Caco-2 (cell line): ENCODE measurements at places on chromosomes 6 and 20.

DNA sequence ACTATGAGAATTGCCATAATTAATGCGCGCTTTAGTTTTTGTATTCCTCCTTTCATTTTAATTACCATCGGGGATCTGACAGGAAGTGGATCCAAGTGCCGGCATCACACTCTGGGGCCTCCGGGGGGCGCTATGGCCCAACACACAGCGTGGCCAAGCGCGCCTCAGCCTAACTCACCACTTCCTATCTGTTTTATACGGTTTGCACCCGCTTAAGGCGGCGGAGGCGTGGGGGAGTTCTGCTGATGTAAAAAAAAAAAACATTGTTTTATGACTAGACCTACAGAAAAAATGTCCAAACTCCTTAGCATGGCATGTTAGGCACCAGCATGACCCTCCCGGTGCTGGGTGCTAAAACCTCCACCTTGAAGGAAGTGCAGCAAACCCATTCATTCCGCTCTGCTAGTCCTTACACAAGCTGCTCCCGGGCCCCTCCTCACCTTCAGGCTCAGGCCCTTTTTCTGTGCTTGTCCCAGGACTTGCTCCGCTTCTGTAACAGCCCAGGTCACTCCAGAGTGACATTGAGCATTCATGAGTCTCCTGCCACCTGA lies 4.5 kb upstream of the EBF4 start:
- peak; percentile 33 for DNase-seq

- no peak for DNase-seq
Measured at GRCh38 chr6:126268092-126268491, 71.8 kb upstream of the CENPW start.

DNA sequence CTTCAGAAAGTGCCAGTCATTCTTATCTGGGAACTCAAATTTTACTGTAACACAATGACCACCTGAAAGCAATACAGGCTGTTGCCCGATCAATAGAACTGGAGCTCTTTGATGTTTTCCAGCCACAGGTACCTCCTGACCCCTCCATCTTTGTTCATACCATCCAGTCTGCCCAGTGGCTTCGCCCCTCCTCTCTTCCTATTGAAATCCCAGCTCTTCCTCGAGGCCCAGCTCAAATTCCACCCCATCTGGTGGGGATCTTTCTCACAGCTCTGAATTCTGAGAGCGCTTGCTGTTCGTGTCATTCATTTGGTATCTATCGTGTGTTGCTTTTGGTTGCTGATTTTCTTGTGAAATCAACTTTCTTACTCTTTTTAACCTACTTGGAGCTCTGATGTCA lies 87.9 kb upstream of the CNKSR3 start:
- no peak for DNase-seq

GRCh38 chr20:63036291-63036690 lies 29.5 kb upstream of the BHLHE23 start:
- DNase-seq, result peak; percentile 46
